Endodermal cell (in vitro differentiated cells): ENCODE measurements at places on chromosomes 11 and 22.

GRCh38 chr11:48207881-48208280 lies 8.7 kb upstream of the OR4B1 start:
- DNase-seq = no peak

- no peak for DNase-seq
Observed at GRCh38 chr22:17956630-17957029, 67.7 kb downstream of the MICAL3 start.

DNA sequence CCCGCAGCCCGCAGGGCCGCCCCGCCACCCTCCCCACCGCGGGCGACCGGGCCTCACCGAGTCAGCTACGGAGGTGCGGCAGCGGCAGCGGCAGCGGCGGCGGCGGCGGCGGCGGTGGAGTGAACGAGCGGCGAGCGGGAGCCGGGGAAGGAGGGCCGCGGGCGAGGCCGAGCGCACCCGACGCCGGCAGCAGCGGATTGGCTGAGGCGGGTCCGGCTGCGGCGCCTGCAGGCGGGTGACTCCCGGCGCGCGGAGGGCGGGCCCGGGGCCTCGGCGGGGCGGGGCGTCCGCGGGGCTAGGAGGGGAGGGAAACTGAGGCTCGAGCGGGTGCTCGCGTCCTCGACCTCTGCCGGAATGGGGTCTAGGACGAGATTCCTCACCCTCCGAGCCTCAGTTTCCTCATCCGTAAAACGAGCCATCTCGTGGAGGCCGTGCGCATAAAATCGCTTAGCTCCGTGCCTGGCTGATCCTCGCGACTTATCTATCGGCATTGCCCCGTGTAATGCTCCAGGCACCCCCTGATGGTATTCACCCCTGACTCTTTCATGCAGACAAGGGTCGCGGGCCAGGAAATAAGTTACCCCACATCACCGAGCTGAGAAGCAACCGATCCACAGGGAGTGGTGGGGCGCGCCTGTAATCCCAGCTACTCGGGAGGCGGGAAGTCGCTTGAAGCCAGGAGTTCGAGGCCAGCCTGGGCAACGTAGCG lies at the start of gene CPT1A:
Gene CPT1A (minus strand): TSS at position 199 of the 709 bp plus-strand sequence. CDS start 26,442 bp downstream, outside the sequence.
- peak; percentile 87 for DNase-seq

DNA sequence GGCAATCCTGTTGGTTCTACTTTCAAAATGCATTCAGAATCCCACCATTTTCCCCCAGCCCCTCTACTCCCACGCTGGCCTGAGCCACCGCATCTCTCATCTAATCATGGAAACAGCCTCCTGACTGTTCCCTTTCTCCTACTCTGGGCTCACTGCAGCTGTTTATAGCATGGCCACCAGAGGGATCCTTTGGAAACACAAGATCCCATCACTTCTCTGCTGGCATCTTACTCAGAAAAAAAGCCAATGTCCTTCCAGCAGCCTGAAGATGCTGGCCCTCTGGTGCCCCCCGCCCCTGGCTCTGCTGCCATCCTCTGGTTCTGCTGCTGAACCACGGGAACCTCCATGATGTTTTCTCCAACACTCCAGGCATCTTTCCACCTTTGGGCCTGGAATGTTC lies 11.1 kb downstream of the MS4A8 start:
- DNase-seq = peak; percentile 77

- DNase-seq = no peak
Observed at GRCh38 chr11:7898666-7899283, 32.3 kb downstream of the OR10A6 start.

DNA sequence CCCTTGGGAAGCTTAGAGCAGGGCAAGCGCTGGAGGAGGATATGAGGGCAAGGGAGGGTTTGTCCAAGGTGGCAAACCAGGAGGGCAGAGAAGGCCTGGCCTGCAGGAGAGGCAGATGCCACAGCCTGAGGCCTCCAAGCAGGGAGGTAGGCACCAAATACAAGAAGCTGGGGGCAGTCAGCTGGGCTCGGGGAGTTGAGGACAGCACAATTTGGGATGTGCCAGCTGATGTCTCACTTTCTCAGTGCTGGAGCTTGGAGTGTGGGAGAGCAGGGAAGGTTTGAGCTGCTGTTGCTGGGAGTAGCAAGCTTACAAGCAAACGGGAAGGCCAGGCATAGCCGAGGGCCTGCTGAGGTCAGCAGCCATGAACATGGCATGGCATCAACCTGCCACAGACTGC lies 4.0 kb downstream of the ZDHHC24 start:
- no peak for DNase-seq

GRCh38 chr22:48250286-48250895 lies 1487.9 kb downstream of the TBC1D22A start:
- DNase-seq = peak; percentile 42

GRCh38 chr11:112161012-112161411 lies 2.9 kb downstream of the IL18 start:
- no peak for DNase-seq

DNA sequence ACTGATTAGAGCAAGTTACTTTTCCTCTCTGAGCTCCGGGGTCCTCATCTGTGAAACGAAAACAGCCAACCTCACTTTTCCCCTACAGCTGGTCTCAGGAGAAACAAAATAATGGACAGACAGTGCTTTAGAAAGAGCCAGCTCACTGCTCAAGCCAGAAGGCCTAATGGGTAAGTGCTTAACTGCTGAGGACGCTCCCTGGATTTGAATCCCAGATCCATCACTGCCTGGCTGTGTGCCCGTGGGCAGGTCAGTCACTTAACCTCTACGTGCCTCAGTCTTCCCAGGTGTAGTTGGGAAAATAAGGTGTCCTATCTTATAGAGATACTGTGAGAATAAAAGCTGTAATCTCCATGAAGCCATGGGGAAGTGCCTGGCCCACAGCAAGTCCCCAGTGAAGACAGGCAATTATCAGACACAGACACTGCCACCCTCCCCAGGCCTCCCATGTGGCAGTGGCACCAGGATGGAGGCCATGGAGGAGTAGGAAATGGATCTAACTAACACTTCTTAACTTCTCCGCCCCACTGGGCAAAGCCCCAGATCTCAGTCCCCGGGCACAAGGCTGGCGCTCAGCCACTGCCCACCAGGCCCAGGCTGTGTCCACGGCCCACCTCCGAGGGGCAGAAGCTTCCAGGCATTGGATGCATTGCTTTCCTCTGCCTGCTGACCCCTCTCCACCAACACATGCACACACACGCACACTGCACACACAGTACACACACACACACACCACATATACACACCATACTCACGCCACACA lies 9.2 kb downstream of the TP53I11 start:
- DNase-seq = no peak

- DNase-seq = no peak
Observed at GRCh38 chr11:15519124-15519791, 404.5 kb downstream of the INSC start.

DNA sequence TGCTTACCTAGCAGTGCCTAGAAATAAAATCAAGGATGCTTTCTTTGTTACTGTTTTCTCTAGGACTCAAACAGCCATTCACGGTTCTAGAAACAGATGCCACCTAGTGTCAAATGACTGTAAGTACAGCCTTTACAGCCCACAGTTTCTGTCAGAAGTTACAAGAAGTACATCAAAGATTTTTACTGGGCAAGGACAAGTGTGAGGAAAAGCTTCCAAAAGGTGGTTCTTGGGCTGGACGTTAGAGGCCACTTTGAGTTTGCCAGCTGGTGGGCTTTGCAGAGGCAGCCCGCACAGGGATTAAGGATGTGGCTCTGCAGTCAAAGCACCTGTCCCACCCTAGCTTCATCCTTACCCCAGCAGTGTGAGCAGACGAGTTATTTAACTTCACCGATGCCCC lies 6.9 kb downstream of the KMT5B start:
- peak; percentile 65 for DNase-seq

DNA sequence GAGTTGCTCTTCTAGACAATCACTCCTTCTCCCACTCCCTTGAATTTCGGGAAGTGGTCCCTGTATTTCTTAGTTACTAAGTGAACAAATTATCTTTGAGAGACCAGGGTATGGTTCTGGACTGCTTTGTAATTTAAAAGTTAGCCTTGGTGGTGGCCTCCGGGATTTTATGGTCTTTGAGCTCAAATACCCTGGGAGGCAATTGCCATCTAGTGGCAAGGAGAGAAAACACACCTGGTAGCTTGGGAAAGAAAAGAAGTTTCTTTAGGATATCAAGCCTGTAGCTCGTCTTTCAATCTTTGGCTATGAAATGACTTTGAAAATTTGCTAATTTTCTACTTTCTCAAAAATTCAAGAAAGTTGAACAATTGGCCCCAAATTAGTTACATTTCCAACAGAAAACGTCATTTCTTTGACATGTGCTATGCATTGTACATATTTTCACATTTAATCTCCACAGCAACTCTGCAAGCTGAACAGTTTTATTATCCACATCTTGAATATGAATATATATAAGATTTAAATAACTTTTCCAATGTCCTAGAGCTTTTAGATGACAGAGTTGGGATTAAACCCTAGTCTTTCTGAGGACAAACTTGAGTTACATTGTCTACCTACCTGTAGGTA lies 39.1 kb downstream of the MMP27 start:
- peak; percentile 57 for DNase-seq

DNA sequence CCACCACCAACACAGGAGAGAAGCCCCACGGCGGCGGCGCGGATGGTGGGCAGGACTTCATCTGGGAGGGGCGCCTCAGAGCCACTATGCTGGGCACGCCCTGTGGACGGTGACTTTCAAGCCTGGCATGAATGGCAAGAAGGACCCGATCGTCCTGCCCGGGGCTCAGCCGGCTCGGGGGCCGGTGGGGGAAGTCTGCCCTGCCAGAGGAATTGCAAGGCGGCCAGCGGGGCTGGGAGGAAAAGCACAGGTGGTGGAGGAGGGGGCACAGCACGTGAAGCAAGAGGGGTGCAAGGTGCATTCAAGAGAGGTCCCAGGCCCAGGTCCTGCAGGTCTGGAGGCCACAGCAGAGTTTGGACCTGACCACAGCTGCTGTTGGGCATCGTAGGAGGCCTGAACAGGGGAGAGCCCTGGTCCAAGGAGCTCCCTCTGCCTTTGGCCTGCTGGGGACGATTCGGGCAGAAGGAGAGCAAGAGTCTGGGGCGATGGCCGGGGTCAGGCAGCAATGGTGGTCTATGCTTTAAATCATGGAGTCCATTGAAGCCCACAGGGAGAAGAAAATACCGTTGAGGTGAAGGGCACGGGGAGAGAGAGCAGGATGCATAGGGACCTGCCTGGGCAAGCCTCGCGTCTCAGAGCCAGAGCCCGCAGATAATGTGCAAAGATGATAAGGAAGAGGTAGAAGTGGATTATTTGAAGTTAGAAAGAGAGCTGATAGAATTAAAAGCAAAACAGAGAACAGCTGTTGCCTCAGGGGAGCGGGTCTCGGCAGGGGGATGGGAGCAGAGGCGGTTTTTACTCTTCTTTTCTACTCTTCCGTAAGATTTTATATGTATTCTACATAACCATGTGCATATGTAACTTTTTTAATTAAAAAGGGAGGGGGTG lies 82.6 kb upstream of the SHISAL1 start:
- DNase-seq = peak; percentile 30

DNA sequence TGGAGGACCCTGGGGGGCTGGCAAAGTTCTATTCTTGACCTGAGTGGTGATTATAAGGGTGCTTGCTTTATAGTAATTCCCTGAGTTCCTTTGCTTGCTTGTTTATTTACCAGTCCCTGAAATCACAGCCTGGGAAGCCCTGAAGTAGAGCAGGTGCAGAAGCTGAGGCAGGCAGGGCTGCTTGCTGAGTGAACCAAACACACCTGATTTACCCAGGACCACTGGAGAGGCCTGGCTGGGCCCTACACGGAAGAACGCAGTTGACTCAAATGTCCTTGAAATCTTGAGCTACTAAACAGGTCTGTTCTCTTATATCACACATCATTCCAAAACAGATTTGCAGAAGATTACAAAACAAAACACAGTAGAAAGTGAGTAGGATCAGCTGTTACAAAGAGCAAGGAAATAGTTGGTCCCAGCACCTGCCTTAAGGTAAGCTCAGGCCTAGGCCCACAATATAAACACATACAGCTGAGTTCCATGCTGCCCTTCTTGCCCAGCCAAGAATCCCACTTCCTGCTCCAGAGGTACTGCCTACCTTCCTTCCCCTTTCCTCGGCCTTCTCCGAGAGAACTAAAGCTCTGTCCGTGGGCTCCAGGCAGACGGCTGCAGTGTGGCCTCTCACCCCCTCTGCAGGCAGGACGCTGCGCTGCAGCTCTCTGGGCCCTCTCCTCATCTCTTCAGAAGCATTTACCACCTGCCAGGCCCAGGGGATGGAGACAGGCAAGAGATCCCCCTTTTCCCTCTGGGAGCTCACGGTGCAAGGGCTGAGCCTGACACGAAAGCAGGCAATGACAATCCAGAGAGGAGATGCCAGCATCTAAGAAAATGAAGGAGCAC lies 46.1 kb upstream of the SCUBE2 start:
- DNase-seq = peak; percentile 97

- DNase-seq = no peak
Observed at GRCh38 chr11:1873048-1873812, 18.5 kb downstream of the PRR33 start.

- peak; percentile 19 for DNase-seq
Observed at GRCh38 chr11:72218251-72218745, 1.7 kb downstream of the FOLR2 start.

- DNase-seq = no peak
Observed at GRCh38 chr11:64244107-64244506, 2.6 kb downstream of the PPP1R14B start.

GRCh38 chr11:34809191-34810106 lies 106.7 kb downstream of the APIP start:
- no peak for DNase-seq

GRCh38 chr11:15935373-15935772 lies 421.0 kb downstream of the SOX6 start:
- no peak for DNase-seq

DNA sequence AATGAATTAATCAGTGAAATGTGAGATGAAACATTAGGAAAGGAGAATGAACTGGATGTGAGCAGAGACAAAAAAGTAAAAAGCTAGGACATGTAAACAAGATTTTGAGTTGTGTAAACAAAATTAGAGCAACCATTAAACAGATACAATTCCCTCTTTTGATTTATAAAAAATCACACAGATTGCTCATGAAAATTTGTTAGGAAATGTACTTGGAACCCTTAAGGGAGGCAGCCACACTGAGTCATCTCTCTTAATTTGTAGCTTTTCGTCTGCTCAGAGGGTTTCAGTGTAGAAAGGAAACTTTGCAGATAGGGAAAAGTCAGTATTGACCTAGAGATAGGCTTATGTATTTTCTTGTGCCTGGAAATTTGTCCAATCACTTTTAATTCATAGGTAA lies 49.6 kb upstream of the ME3 start:
- no peak for DNase-seq
